ENCODE measurements at places on chromosomes 2 and 18. TPM values are rescaled to one million over a fixed set of nuclear protein-coding genes. Genes with fewer than 3 reads are reported as not detected.

GRCh38 chr18:23340661-23341060 is 112.4 kb upstream of the RIOK3 start:
- H3K27ac ChIP-seq = no peak overlapping the region
- H3K4me3 ChIP-seq = no peak overlapping the region
- H3K4me1 ChIP-seq = no peaks in the 10 kb centered on the region
- H3K27me3 ChIP-seq = no peaks in the 10 kb centered on the region

DNA sequence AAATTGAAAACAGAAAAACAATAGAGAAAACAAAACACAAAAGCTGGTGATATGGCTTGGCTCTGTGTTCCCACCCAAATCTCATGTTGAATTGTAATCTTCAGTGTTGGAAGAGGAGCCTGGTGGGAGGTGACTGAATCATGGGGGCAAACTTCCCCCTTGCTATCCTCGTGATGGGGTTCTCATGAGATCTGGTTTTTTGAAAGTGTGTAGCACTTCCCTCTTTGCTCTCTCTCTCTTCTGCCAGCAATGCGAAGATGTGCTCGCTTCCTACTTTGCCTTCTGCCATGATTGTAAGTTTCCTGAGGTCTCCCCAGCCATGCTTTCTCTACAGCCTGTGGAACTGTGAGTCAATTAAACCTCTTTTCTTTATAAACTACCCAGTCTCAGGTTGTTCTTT is 112.3 kb upstream of the UXS1 start:
- no peak for DNase-seq
- no peak overlapping the region for H3K4me3 ChIP-seq
- no peak overlapping the region for H3K27ac ChIP-seq
- H3K36me3 ChIP-seq = no peaks in the 10 kb centered on the region
- no peaks in the 10 kb centered on the region for H3K27me3 ChIP-seq
- H3K4me1 ChIP-seq = no peaks in the 10 kb centered on the region

DNA sequence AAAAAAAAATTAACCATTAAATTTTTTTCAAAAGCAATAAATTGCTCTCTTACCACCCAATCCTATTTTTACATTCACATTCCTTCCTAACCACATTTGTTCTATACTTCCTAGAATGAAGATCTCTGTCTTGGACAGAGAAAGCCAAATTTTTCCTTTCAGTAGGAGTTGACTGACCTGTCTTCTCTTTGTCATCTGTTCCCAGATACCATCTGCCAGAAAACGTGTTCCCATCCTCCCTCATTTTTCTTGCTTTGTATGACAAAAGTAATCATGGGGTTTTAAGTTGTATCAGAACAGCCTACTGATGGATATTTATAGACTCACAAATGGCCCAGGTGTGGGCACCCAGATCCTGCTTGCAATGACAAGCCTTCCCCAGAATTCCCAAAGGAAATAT is 182.1 kb downstream of the CYP26B1 start:
- no peaks in the 10 kb centered on the region for H3K36me3 ChIP-seq
- no peak overlapping the region for H3K4me3 ChIP-seq
- DNase-seq = no peak
- H3K27me3 ChIP-seq = no peaks in the 10 kb centered on the region
- no peaks in the 10 kb centered on the region for H3K4me1 ChIP-seq
- no peak overlapping the region for H3K27ac ChIP-seq

GRCh38 chr2:223591596-223591995 is 10.6 kb downstream of the SCG2 start:
- no peaks in the 10 kb centered on the region for H3K36me3 ChIP-seq
- no peak overlapping the region for H3K4me3 ChIP-seq
- no peak overlapping the region for H3K27ac ChIP-seq
- no peak for DNase-seq

DNA sequence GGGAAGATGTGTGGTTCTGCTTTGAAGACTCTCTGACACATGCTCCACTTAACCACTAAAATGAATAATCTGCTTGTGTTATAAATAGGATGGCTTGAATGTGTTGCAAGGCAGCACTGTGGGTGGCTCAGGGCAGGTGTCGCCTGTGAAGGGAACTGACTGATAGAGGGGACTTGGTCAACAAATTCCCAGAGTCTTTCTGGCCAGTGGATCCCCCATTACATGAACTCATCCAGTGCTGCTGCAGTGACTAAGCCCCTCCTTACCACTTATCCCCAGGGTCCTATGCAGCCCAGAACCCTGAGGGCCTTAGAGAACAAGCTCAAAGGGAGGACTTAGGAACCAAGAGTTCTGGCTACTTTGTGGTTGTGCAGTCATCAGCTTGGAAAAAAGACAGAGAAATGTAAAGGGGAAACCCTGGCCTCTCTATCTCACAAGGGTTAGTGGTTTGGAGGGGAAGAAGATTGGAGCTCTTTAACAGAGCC is 226.2 kb upstream of the TNP1 start:
- no peaks in the 10 kb centered on the region for H3K27me3 ChIP-seq
- no peak overlapping the region for H3K27ac ChIP-seq
- H3K4me3 ChIP-seq = no peak overlapping the region
- no peaks in the 10 kb centered on the region for H3K4me1 ChIP-seq
- H3K36me3 ChIP-seq = no peaks in the 10 kb centered on the region
- DNase-seq = no peak

- no peak for DNase-seq
- H3K4me3 ChIP-seq = no peak overlapping the region
- H3K4me1 ChIP-seq = no peaks in the 10 kb centered on the region
- H3K27ac ChIP-seq = no peak overlapping the region
- H3K36me3 ChIP-seq = no peaks in the 10 kb centered on the region
Measured at GRCh38 chr2:167253025-167253424, 364.7 kb downstream of the XIRP2 start.

- no peaks in the 10 kb centered on the region for H3K36me3 ChIP-seq
- DNase-seq = no peak
- no peak overlapping the region for H3K4me3 ChIP-seq
- no peak overlapping the region for H3K27ac ChIP-seq
Measured at GRCh38 chr2:186603286-186603685, 13.4 kb downstream of the ITGAV start.

VPS54 gene
- 15.1 TPM for total RNA-seq

DNA sequence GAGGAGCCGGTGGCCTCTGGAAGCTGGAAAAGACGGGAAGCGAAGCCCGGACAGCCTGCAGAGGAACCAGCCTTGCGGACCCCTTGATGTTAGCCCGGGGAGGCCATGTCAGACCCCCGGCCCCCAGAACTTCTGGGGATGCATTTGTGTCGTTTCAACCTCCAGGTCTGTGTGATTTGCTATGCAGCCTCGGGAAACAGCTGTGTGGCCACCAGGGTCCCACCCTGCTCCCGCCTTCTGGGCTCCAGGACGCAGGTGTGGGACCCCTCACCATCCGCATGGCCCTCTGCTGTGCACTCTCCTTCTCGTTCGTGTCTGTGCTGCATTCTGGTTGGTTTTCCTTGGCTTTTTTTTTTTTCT is 13.3 kb downstream of the NEU4 start:
- no peaks in the 10 kb centered on the region for H3K4me1 ChIP-seq
- H3K4me3 ChIP-seq = no peak overlapping the region
- H3K27me3 ChIP-seq = no peaks in the 10 kb centered on the region

Data from T-cell (primary cell).